ENCODE measurements at places on chromosomes 13 and 19.

DNA sequence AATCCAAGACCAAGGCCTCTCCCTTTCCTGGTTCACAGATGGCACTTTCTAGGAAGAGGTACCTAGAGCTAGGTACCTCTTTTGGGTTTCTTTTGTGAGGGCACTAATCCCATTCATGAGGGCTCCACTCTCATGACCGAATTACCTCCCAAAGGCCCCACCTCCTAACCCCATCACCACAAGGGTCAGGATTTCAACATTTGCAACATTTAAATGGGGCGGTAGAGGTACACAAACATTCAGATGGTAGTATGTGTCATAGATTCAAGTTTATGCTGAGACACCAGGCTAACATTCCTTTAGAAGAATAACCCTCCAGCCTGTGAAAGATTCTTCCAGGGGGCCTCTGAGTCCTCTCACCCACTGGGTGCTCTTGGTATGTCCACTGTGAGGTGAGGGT lies 116.3 kb downstream of the FOXO1 start:
- peak; percentile 42 for DNase-seq

- DNase-seq, result no peak
These were observed 6.0 kb downstream of the ZBTB7A start for GRCh38 chr19:4060621-4061177.

DNA sequence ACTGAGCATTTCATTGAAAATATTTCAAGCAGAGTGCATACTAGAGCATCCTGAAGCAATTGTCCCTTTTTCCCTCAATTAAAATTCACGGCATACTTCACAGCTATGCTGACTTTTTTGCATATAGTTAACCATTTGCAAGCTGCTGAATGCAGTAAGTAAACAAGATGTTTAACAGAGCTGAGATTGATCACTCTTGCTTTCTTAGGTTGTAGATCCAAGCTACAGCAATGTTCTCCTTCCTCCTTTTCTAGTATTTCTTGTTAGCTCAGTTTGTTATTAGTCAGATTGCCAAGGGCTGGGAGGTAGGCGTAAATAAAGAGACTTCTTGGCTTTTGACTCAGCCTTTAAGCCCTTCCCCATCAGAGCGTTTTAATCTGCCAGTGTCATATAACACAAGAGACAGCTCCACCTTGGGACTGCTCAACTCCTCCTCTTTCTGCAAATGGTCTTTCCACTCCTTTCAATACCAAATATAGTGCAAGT lies at the start of gene SLITRK6:
TSS of gene SLITRK6 (minus strand) at position 323 of the 486 bp plus-strand sequence. CDS start 2,911 bp downstream, outside the sequence.
- peak; percentile 77 for DNase-seq

DNA sequence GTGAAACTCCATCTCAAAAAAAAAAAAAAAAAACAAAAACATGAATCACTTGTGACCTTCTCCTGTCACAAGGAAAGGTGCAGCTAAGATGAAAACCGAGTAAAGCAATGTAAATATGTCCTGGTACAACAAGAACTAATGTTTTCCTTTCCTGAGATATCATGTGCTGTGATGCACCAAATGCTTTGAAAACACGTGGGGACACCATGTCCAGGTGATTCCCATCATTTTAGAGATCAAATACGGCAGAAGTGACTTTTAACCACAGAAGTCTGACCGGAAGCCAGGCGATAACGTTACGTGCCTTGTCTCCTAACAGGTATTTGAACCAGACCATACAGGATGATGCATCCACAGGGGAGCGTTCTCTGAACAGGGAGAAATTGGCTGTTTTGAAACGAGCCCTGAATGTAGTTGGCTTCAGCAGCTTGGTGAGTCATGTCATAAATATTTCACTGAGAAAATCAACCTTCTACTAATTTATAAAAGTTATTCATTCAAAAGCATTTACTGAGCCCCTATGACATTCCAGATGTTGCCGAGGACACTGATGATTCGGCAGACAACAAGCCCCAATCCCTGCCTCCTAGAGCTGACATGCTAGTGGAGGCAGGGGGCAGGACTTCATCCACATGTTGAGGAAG lies 328.1 kb downstream of the MYO16 start:
- DNase-seq, result peak; percentile 87

GRCh38 chr19:54653181-54653809 lies 9.5 kb upstream of the LILRB4 start:
- peak; percentile 2 for DNase-seq

DNA sequence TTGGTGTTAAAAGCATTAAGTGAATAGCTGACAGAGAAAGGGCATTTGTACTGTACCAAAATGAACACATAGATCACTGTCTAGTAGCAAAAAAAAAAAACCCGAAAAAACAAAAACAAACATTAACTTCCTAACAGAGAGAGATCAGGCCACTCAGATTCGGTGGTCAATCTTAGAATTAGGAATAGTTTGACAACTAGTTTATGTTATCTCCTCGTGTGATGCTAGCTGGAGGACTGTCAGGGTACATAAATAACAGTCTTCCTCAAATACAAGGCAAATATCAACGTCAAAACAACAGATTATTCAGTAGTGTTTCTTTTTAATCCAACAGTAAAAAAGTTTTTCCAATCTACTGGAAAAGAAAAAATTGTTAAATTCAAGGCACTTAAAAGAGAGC lies 1.7 kb downstream of the ZMYM5 start:
- no peak for DNase-seq

GRCh38 chr19:37361994-37362393 lies 8.9 kb upstream of the ZNF527 start:
- DNase-seq, result peak; percentile 60

DNA sequence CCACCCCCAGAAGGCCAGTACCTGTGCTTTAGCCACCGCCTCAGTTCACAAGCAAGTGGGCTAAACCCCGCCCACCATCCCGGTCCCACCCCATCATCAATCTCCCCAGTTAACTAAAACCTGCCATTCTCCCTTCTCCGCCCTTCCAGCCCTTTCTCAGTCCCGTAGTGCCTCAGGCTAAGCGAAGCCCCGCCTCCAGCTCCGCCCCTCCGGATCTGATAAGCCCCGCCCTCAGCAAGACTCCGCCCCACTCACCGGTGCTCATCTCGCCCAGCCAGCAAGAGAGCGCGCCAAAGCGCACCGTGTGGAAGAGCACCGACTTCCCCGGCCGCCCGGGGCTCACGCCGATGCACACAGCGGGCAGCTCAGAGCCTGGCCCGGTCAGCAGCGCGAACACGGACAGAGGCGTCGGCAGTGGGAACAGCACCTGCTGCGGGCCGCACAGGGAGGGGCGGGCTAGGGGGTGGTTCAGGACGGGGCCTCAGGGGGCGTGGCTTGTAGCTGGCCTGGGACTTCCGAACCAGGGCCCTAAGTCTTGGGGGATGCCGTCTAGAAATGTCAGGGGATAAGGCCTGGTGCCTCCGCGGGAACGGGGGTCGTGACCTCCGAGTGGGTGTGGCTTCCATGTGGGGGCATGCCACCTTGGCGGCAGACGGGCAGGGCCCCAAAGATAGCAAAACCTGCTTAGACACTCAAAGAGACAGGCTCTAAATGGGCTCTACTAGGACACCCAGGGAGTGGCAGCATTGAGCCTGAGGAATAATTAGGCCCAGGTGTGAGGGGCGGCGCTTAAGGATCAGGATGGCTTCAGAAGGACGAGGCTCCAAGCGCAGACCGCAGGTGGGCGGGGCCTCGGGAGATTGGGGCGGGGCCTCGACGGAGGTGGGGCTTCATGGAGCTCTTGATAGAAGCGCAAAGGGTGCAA lies 21.4 kb downstream of the MAP4K1 start:
- no peak for DNase-seq

- no peak for DNase-seq
These were observed 1.5 kb downstream of the NDFIP2 start for GRCh38 chr13:79482281-79482970.

- no peak for DNase-seq
These were observed 8.8 kb downstream of the INAFM1 start for GRCh38 chr19:47283405-47284059.

- peak; percentile 47 for DNase-seq
These were observed 2.5 kb downstream of the CFD start for GRCh38 chr19:861756-862580.

DNA sequence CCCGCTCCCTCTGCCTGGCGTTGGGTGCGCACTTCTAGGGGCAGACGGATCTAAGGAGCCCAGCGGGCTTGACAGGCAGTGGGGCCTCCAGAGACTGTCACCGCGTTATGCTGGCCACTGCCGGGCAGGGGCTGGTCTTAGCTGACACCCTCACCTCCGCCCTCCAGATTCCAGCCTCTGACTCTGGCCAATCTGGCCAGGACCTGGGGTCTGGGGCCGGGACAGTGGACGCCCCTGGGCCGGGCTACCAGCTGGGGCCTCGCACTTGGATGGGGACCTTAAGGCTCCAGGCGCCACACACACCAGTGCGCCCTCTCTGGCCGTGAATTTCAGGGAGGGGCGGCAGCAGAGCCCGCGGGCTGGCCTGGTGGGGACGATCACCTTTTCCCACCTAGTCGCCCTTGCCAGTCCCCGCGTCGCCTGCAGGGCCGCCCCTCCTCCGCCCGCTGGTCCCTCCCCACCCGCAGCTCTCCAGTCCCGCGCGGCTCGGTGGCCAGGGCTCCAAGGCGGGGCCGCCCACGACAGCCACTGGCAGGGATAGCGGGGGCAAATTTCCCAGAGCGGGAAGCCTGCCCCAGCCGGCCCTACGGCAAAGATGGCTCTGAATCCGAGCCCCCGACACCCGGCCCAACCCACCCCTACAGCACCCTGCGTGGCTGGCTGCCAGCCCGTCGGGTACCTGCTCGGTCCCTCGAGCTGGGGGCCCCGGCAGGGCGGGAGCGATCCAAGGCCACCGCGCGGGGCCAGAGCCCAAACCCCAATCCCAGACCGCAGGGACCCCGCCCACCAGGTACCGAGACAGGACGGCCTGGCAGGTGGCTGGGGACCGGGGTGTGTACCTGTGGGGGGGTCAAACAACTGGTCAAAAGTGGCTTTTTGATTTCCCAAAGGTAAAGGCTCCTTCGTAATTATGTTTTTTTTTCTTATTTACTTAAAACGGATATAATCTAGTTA lies 6.1 kb upstream of the ZNF98 start:
- no peak for DNase-seq

DNA sequence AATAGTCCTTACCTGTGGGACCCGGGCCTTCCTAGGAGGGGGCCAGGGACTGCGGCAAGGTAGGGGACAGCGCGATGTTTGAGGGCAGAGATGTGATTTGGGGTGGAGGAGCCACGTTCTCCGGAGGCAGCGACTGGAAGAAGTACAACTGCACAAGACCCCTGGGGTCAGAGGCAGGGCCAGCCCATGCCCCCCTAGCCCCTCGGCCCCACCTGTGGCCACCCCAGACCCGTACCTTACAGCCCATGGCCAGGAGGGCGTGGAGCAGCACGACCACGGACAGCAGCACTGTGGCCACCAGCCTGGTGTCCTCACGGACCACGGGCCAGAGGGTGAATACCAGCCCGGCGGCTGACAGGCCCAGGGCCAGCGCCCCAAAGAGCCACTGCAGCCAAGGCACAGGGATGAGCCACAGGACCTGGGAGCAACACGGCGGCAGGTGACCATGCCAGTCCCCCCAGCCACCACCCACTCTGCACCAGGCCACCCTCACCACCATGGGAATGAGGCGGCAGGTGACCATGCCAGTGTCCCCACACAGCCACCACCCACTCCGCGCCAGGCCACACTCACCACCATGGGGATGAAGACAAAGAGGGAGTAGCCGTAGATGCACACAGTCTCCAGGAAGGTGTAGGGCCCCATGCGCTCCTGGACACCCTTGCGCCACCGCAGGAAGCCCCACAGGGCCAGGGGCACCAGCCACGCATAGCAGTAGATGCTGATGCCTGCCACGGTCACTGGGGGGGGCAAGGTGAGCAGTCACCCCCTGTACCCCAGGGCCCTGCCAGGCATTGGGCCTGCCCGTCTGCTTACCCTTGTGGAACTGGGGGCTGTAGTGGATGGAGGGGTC lies 5.0 kb downstream of the YIPF2 start:
- DNase-seq, result no peak

DNA sequence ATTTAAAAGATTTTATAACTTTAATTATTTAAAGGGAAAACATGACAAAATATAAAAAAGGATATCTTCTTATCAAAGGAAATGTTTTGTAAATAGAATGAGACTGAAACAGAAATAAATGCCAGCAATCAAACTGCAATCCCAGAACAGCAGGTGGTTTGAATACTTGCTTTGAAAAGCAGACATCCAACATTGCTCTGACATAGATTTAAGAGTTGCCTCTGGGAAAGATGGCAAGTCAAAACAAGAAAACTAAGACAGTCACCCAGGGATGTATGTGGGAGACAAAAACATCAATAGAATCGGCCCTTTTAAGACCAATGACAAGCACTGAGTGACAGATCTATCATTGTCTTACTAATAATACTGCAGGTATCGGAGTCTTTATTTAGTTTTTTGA lies 789.7 kb upstream of the GPC6 start:
- DNase-seq, result no peak

GRCh38 chr19:2887391-2887914 lies 13.3 kb upstream of the ZNF57 start:
- peak; percentile 51 for DNase-seq

DNA sequence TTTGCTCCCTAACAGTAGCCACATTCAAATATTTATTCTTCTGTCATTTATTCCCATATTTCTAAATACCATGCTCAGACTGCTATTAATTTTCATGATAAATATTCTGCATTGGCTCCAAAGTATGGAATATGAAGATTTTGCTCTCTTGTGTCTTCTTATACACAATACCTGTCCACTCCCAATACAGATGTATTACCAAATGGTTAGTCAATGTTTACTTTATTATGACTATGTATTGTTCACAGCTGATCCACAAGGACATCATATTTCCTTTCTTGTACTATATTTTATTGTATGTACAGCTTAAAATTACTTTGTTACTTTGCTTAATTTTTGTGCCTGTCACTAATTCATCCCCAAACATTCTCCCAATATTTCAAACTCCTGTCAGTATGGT lies 322.3 kb downstream of the OXGR1 start:
- DNase-seq, result no peak

GRCh38 chr13:77510156-77510555 lies 25.4 kb upstream of the SCEL start:
- no peak for DNase-seq

- peak; percentile 74 for DNase-seq
These were observed 530.6 kb upstream of the SPRY2 start for GRCh38 chr13:80871481-80871880.

GRCh38 chr13:50401049-50401505 lies 385.8 kb downstream of the KCNRG start:
- peak; percentile 89 for DNase-seq

GRCh38 chr13:113552786-113553434 lies 31.6 kb upstream of the TFDP1 start:
- no peak for DNase-seq

DNA sequence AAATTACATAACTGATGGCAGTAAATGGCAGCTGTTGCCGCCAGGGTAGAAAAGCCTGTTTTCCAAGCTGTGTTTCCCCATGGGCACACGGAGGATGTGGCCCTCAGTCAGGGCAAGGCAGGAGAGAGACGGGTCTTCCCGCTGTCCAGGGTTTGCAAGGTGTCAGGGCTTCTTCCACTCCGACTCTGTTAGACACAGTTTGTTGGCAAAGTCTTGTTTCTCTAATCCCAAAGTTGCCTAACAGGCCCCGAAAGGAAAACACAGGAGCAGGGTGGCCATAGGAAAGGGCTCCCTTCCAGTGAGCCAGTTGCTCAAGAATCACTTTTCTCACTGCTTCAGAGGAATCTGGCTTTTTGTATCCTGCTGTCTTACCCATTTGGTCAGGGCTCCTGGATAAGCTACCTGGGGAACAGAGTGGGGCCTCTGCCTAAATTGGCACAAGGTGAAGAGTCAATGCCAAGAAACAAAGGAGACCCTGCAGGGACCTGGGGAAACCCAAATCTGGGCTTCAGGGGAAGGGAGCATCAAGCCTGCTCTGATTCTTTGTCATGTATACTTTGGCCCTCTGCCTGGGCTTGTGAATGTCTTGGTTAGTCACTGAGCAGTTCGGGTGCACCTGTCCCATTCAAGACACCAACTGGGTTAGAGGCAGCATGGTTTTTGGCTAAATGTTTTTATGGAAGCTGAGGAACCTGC lies 29.0 kb upstream of the CXCL17 start:
- peak; percentile 21 for DNase-seq
